ENCODE measurements at places on chromosomes 2 and 18.

- no peaks in the 10 kb centered on the region for H3K36me3 ChIP-seq
- no peak for DNase-seq
- peaks cover 3% of the 10 kb centered on the region for H3K4me1 ChIP-seq
- no peak overlapping the region for H3K4me3 ChIP-seq
These were observed 82.0 kb downstream of the SMAD7 start for GRCh38 chr18:48868468-48869466.

GRCh38 chr18:79574938-79575525 is 104.6 kb upstream of the CTDP1 start:
- H3K27me3 ChIP-seq, result no peaks in the 10 kb centered on the region
- H3K36me3 ChIP-seq, result no peaks in the 10 kb centered on the region
- no peaks in the 10 kb centered on the region for H3K4me1 ChIP-seq

DNA sequence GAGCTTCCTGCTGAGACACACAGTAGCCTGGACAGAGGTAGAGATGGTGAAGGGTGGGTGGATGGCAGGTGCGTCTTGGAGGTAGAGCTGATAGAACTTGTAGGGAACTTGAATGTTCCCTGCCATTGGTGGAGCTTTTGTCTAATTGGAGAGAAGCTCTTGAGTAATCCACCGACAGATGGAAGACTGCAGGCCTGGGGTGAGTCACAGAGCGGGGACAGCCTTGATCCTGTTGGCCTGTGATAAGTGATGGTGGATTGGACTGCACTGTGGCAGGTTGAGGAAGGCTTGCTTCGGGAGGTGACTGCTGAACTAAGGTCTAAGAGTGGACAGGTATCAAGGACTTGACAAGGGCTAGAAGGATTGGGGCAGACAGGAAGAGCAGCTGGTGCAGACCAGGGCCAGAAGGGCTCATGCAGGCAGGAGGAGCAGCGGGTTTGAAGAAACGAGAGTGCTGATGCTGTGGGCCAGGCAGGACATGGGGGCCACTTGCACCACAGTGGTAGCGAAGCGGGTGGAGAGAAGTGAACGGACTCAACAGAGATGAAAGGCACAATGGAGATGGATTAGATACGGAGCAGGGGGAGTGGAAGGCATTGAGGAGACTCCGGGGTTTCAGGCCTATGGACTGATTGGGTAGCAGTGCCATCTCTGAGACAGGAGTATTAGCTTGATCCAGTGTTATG is 16.3 kb downstream of the CABLES1 start:
- H3K4me1 ChIP-seq, result peaks cover 3% of the 10 kb centered on the region
- DNase-seq, result no peak
- no peak overlapping the region for H3K4me3 ChIP-seq
- no peaks in the 10 kb centered on the region for H3K36me3 ChIP-seq
- H3K27me3 ChIP-seq, result no peaks in the 10 kb centered on the region

DNA sequence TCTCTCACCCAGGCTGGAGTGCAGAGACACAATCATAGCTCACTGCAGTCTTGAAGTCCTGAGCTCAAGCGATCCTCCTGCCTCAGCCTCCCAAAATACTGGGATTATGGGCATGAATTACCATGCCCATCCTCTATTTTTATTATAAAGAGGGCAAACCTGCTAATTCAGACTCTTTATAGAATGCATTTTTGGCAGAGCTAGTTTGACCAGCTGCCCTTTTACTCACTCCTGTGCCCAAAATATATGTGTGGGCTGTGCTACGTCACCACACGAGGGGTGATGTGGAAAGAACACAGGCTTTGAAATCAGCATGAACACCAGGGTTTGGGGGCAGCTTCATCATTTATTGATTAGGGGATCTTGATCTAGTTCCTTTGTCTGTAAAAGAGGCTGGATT is 137.8 kb downstream of the CLIP4 start:
- DNase-seq, result no peak
- H3K4me3 ChIP-seq, result no peak overlapping the region
- peaks cover 2% of the 10 kb centered on the region for H3K4me1 ChIP-seq
- no peaks in the 10 kb centered on the region for H3K36me3 ChIP-seq

GRCh38 chr2:204505488-204505887 is 39.8 kb upstream of the PARD3B start:
- no peak overlapping the region for H3K4me3 ChIP-seq
- no peaks in the 10 kb centered on the region for H3K4me1 ChIP-seq
- H3K27ac ChIP-seq, result no peak overlapping the region
- no peaks in the 10 kb centered on the region for H3K27me3 ChIP-seq

- no peaks in the 10 kb centered on the region for H3K27me3 ChIP-seq
- peak; percentile 23 for DNase-seq
- H3K27ac ChIP-seq, result no peak overlapping the region
- H3K36me3 ChIP-seq, result no peaks in the 10 kb centered on the region
- H3K4me1 ChIP-seq, result no peaks in the 10 kb centered on the region
- H3K4me3 ChIP-seq, result no peak overlapping the region
These were observed 56.5 kb downstream of the BCL11A start for GRCh38 chr2:60496956-60497355.

GRCh38 chr2:623130-623922 is 53.9 kb downstream of the TMEM18 start:
- no peaks in the 10 kb centered on the region for H3K36me3 ChIP-seq
- H3K4me3 ChIP-seq, result no peak overlapping the region
- no peaks in the 10 kb centered on the region for H3K27me3 ChIP-seq
- H3K27ac ChIP-seq, result no peak overlapping the region
- DNase-seq, result no peak

GRCh38 chr2:135904341-135904989 is 28.2 kb upstream of the MCM6 start:
- no peaks in the 10 kb centered on the region for H3K36me3 ChIP-seq
- DNase-seq, result no peak
- no peak overlapping the region for H3K4me3 ChIP-seq
- H3K27me3 ChIP-seq, result no peaks in the 10 kb centered on the region
- no peaks in the 10 kb centered on the region for H3K4me1 ChIP-seq
- no peak overlapping the region for H3K27ac ChIP-seq

DNA sequence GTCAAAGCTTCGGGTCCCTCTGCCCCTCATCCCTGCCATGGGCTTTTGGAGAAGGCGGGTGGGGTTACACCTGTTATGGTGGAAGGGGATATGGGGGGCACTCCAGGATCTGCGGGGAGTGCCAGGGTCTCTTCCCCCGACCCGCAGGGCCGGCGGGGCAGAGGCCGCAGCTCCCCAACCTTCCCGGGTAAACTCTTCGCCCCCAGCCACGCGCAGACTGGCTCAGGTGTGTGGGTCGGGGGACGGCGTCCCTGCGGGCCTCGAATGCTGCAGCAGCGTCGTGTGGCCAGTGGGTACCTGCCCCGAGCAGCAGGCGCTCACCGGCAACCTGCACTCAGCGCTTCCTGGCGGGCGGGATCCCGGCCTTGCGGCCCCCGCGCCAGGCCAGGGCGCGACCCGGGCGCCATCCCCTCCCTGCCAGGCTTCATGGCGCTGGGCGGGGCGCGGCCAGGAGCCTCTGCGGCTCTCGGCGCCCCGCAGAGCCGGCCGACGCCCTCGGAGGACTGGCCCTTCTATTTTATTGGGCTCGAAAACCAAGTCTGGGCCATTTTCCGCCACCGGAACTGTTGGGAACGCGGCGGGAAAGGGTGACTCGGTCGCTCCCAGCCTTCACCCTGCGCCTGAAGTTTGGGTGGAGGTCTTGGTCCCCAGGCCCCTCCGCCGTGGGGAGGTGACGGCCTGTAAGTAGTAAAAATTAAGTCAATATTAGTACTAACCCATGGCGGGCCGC is 4.5 kb downstream of the GBX2 start:
- H3K4me1 ChIP-seq, result peaks cover 52% of the 10 kb centered on the region
- no peaks in the 10 kb centered on the region for H3K27me3 ChIP-seq
- peak; percentile 9 for DNase-seq
- H3K4me3 ChIP-seq, result peak overlapping the region; percentile 95
- peaks cover 61% of the 10 kb centered on the region for H3K36me3 ChIP-seq

GRCh38 chr18:23648940-23649607 is 13.6 kb downstream of the ANKRD29 start:
- no peak overlapping the region for H3K27ac ChIP-seq
- no peaks in the 10 kb centered on the region for H3K27me3 ChIP-seq
- no peaks in the 10 kb centered on the region for H3K4me1 ChIP-seq
- no peak overlapping the region for H3K4me3 ChIP-seq

- H3K36me3 ChIP-seq, result no peaks in the 10 kb centered on the region
- no peak overlapping the region for H3K4me3 ChIP-seq
- H3K27me3 ChIP-seq, result no peaks in the 10 kb centered on the region
- H3K4me1 ChIP-seq, result no peaks in the 10 kb centered on the region
- H3K27ac ChIP-seq, result no peak overlapping the region
These were observed 13.4 kb upstream of the CELF4 start for GRCh38 chr18:37578886-37579513.

- no peaks in the 10 kb centered on the region for H3K36me3 ChIP-seq
- no peak overlapping the region for H3K4me3 ChIP-seq
- H3K27ac ChIP-seq, result no peak overlapping the region
- H3K4me1 ChIP-seq, result no peaks in the 10 kb centered on the region
- DNase-seq, result no peak
These were observed 125.9 kb downstream of the NFATC1 start for GRCh38 chr18:79521416-79522205.

- no peak overlapping the region for H3K27ac ChIP-seq
- no peaks in the 10 kb centered on the region for H3K27me3 ChIP-seq
- no peak overlapping the region for H3K4me3 ChIP-seq
- no peak for DNase-seq
- H3K4me1 ChIP-seq, result no peaks in the 10 kb centered on the region
These were observed 54.1 kb downstream of the C1QL2 start for GRCh38 chr2:119104414-119104813.

DNA sequence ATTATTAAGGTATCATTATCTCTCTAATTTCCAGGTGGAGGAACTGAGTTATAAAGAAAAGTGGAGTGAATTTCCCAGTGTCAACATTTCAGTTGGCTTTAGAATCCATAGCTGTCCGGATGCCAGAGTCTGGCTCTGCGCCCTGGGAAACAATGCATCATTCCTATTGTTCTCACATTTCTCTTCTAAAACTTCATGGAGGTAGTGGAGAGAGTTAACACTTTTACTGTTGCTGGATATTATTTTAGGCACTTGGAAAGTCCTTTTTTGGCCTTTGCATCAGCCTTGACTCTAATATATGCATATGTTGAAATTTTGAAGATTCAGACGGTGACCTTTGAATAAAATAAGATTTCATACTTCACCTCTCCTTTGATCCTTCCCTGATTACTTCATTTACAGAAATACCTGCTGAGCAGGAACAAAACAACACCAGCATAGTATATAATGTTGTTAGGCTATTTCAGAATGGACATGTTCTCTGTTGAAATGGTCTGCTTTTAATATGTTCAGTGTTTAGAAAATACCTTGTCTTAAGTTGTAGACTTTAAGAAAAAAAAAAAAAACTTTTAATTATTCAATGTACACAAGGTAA is 148.8 kb downstream of the EPHA4 start:
- no peaks in the 10 kb centered on the region for H3K27me3 ChIP-seq
- H3K36me3 ChIP-seq, result peaks cover 6% of the 10 kb centered on the region
- DNase-seq, result no peak
- H3K27ac ChIP-seq, result no peak overlapping the region
- no peak overlapping the region for H3K4me3 ChIP-seq

- H3K4me1 ChIP-seq, result no peaks in the 10 kb centered on the region
- H3K27me3 ChIP-seq, result no peaks in the 10 kb centered on the region
- no peak for DNase-seq
- H3K4me3 ChIP-seq, result no peak overlapping the region
- H3K36me3 ChIP-seq, result no peaks in the 10 kb centered on the region
- no peak overlapping the region for H3K27ac ChIP-seq
These were observed 225.1 kb upstream of the ITGA4 start for GRCh38 chr2:181231886-181232621.

GRCh38 chr18:58359218-58359617 is 269.7 kb downstream of the ALPK2 start:
- H3K27ac ChIP-seq, result no peak overlapping the region
- no peaks in the 10 kb centered on the region for H3K27me3 ChIP-seq
- no peak overlapping the region for H3K4me3 ChIP-seq
- H3K4me1 ChIP-seq, result no peaks in the 10 kb centered on the region

DNA sequence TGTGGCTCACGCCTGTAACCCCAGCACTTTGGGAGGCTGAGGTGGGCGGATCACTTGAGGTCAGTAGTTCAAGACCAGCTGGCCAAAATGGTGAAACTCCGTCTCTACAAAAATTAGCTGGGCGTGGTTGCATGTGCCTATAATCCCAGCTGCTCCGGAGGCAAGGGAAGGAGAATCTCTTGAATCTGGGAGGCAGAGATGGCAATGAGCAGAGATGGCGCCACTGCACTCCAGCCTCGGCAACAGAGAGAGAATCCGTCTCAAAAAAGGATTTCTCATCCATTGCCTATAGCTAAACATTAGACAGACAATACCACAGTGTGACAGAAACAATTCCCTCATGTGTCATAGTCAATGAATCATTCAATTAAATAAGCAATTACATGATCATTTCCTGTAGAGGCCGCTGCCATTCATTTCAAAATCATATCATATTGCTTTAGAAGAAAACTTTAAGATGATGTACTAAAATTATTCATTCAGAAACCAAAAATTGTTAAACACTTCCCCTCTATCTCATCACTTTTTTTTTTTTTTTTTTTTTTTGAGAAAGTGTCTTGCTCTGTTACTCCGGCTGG is 69.5 kb upstream of the TGIF1 start:
- H3K27me3 ChIP-seq, result no peaks in the 10 kb centered on the region
- no peak overlapping the region for H3K27ac ChIP-seq
- DNase-seq, result no peak
- H3K36me3 ChIP-seq, result no peaks in the 10 kb centered on the region
- H3K4me3 ChIP-seq, result no peak overlapping the region

- no peak overlapping the region for H3K27ac ChIP-seq
- no peak for DNase-seq
- no peaks in the 10 kb centered on the region for H3K36me3 ChIP-seq
- H3K27me3 ChIP-seq, result no peaks in the 10 kb centered on the region
These were observed 195.9 kb downstream of the SH3RF3 start for GRCh38 chr2:109324861-109325260.

- no peak overlapping the region for H3K27ac ChIP-seq
- no peak for DNase-seq
- no peak overlapping the region for H3K4me3 ChIP-seq
These were observed 528.0 kb downstream of the BCL11A start for GRCh38 chr2:60025496-60025895.

DNA sequence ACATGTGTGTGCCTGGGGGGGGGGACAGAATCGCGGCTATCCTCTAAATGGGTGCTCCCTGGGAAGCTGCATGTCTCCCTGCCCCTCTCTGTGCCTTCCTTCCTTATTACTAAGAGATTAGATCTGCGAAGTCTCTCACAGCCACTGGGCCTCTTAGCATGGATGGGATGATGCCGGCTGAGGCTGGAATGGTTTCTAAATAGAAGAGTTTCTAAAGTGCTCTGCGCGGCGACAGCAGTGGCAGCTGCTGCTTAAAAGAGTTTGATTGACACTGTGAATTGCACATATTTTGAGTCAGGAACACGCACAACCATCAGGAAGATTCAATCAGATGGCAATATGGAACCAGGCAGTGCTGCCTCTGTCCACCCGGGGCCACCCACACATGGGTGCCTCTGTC is 163.8 kb downstream of the CLIP4 start:
- no peak for DNase-seq
- no peaks in the 10 kb centered on the region for H3K27me3 ChIP-seq
- H3K4me1 ChIP-seq, result no peaks in the 10 kb centered on the region
- H3K4me3 ChIP-seq, result no peak overlapping the region
- H3K27ac ChIP-seq, result no peak overlapping the region
- H3K36me3 ChIP-seq, result no peaks in the 10 kb centered on the region
